Lower leg skin (tissue), 4 donors: ENCODE measurements at places on chromosomes 2 and 18. TPM values are rescaled to one million over a fixed set of nuclear protein-coding genes. Genes with fewer than 3 reads are reported as not detected.

DNA sequence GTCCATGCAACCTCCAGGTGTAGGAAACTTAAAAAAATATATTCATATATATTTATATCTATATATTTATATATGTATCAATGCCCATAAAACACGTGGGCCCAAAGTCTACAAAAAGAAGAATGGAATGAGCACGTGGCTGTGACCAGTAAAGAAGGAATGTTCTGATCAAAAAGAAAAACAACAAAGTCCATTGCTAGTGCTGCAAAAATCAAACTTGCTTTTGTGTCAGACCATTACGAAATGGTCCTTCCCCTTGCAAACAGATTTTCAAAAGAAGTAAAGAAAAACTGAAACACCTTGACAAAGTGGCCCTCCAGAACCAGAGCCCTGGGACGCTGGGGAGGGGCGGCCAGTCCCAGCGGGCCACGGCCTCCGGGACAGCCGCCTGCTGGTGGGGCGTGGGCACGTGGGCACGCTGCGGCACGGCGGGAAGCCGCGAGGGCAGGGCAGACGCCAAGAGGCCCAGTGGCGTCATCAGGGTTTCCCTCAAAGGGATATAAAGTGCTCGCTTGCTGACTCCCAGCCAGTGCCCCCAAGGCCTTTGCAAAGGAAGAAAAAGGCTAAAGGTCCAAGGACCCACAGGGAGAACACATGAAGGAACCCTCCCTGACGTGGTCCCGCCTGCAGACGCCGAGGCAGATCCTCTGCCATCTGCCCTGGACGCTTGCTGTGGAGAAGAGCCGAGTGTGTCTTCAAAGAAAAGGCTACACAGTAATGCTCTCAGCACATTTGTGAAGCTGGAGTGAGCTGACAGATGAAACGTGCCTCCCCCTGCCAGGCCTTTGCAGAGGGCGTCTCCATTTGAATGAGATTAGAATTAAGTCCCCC is 201.8 kb downstream of the TWIST2 start:
- DNase-seq = no peak

DNA sequence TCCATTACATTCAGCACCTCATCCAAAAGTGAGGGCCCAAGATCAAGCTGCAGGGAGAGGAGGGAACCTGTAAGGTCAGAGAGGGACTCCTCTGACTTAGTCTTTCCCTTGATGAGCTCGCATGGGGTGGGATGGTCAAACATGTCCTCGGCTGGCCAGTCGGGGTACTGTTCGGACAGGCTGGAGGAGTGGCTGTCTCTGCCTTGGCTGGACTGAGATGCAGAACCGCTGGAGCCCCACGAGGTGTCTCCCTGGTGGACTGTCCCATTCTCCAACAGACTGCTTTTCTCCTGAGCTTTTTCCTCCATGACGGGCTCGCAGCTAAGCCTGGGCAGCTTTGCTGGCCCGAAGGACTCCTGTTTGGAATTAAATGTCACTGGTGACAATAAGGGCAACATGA is 25.6 kb downstream of the CDC42EP3 start:
- DNase-seq = no peak

The CSRNP3 gene
- 1.2 TPM for total RNA-seq

GRCh38 chr2:141501752-141502151 is 629.1 kb downstream of the LRP1B start:
- DNase-seq = no peak

GRCh38 chr2:196963961-196964360 is 37.5 kb upstream of the PGAP1 start:
- DNase-seq = no peak
